ENCODE measurements at places on chromosomes 1 and 21.

GRCh38 chr1:209659909-209660308 is 7.7 kb upstream of the LAMB3 start:
- no peak for DNase-seq

DNA sequence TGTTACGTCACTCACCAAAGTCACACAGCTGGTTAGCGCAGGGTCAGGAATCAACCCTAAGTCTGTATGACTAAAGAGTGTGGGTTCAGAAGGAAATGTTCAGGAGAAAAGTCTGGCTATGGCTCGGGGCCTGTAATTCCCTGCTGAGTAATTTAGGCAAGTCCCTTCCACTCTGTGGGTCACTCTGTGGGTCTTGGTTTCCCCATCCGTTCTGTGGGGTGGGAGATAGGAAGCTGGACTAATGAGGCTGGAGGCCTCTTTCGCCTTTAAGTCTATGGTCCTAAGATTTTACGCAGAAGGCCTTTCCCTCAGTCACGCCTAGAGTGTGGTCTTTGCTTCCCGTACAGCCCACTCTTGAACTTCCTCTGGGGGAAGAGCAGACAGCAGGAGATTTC is 14.3 kb upstream of the MED18 start:
- DNase-seq, result no peak

GRCh38 chr1:226862890-226863289 is 7.5 kb upstream of the PSEN2 start:
- DNase-seq, result no peak

DNA sequence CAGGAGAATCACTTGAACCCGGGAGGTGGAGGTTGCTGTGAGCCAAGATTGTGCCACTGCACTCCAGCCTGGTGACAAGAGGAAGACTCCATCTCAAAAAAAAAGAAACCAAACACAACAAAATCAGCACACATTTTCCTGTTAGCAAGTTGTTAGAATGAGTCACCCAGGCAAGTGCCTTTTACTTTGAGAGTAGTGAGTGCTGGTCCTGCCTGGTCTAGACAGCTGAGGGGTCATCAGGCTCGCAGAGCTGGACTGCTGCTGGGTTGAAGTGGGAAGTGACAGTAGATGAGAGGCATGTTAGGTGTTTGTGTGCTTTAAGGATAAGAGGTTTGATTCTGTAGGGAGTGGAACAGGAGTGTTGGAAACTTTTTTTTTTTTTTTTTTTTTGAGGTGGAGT is 31.9 kb downstream of the GNPAT start:
- DNase-seq, result no peak

- DNase-seq, result no peak
Measured at GRCh38 chr1:227548448-227548847, 14.9 kb upstream of the ZNF678 start.

DNA sequence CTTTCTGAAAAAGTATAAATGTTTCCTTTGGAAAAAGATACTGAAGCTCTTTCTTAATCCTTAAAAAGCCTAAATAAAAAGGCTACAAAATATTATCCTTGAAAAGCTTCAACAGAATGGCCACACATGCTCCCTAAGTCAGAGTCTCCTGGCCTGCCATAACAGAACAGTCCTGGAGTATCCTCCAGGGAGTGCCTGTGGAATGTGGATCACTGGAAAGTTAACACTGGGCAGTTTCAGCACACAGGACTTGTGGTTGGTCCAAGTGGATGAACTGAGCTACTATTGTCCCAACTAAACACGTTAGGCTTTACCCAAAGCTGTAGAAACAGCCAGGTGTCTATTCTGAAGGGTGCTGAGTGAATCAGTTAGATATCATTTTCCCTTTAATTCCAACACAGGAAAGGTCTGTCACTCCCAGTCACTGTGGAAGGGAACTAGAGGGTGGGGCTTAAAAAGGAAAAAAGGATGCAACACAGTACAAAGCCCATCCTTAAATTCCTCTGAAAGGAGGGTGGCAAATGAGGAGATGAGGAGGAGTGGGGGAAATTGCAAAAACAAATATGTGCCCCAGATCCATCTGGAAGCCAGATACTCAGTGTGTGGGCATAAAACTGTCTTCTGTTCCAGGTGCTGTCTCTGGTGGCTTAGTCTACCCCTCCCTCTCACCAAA is 196.3 kb upstream of the SPAG17 start:
- no peak for DNase-seq

GRCh38 chr1:167137332-167137781 is 43.5 kb downstream of the STYXL2 start:
- no peak for DNase-seq

DNA sequence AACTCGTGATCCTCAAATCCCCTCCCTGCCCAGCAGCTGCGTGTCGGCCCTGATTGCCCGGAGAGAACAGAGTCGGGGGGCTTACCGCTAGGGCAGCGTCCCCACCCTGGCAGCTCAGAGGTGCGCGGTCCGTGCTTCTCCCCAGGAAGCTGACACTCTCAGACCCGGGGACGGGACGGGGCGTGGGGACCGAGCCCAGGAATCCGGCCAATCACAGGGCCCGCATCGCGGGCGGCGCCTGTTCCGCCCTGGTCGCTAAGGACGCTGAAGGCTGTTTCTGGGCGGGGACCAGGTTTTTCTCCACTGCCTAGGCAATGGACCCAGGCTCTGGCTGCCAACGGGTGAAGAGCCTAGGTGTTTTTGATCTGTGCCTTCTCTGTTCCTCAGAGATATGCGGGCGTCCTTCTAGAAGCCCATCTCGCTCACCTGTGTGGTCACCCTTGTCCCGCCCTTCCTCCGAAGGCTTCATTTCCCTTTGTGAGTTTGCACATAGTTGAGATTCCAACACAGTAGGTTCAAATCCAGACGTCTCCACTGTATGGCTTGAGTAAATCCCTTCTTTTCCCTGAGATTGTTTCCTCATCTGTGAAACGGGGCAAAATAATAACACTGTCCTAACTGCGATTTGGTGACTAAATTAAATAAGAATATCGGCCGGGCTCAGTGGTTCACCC is at the start of gene C1orf87:
C1orf87 (minus strand) TSS at position 166 of the 674 bp plus-strand sequence. CDS start 1,127 bp downstream, outside the sequence.
- DNase-seq, result no peak

DNA sequence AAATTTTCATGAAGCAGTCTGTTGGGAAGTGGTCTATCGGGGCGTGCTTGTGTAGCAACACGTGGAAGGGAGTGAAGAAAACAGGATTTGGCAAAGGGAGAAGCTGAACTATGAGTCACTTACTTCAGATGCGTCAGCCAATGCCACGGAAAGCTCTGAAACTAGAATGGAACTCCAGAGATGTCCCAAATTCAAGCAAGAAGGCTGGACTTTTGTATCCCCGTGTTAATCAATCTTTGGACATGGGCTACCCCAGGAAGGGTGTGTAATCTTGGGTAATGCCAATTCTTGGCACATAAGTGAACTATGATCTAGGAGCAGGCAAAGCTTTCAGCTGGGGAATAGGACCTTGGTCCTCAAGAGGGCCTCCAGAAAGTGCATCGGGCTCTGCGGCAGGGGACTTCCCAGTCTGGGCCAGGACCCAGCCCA is 102.6 kb downstream of the ADSS2 start:
- no peak for DNase-seq

DNA sequence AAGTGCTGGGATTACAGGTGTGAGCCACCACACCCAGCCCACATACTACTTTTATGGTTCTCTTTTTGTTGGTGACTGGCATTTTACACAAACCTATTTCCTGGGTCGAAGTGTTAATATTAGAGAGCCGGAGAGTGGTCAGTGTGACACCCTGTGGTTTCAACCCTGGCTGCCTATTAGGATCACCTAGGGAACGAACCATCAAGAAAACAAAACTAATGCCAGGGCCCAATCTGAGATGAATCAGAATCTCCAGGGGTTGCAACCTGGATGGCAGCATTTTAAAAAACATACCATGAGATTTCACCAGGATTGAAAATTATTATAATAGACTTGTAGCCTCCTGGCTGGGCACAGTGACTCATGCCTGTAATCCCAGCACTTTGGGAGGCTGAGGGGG is 6.1 kb downstream of the MRPS21 start:
- DNase-seq, result no peak

GRCh38 chr1:33317354-33317753 is 3.5 kb downstream of the A3GALT2 start:
- DNase-seq, result no peak

Measured in activated CD4-positive, CD25-positive, alpha-beta regulatory T cell (primary cell).